ENCODE measurements at places on chromosomes 4 and X.

DNA sequence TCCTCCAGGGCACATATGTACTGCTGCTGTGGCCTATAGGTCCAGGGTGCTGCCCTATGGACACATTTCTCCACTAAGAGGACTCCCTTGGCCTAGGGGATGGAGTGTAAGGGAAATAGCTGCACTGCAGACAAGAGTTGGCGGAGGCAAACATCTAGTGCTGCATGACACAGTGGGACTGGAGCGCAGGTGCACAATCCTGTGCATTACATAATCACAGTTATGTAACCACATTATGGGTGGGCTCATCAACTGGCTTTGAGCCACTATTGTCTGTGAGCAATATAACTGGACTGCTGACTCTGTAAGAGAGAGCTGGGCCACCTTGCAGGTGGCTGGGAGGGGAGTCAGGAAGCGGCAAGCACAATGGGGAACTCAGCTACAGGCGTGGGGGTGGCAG is 3.2 kb upstream of the TIGD2 start:
- no peak for DNase-seq

- DNase-seq = no peak
Measured at GRCh38 chr4:186943411-186943810, 219.8 kb upstream of the FAT1 start.

DNA sequence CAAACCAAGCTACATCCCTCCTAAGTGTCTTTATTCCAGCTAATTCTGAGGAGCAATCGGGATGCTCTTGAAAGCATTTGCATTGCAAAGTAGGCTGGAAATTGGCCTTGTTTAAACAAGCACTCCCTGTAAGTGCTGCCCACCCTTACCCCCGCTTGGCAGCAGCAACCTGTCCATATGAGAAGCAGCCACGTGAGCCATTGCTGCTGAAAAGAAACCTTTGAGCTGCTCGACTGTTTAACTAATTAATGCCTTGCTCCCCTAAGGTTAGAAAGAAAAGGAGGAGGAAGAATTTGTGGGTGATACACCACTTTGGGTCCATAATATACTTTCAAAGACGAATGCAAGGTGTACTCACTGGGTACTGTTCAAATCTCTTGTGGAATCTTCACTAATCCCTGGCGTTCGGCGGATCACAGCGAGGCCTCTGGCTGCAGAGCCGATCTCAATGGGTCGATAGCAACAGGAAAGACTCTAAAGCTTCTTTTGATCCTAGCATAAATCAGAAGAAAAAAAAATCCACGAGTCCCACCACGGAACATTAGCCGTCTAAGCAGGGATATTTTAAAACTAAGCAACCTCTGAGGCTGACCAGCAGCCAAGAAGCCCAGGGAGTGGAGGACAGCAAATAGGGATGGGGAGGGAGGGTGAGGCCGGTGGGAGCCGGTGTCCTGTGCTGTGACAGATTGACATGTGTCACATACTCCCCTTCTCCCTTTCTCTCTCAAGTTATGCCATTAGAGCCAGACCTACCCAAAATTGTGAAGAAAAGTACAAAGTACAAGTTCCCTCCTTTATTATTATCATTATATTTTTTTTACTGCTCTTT is 37.2 kb upstream of the MGST2 start:
- DNase-seq = no peak

DNA sequence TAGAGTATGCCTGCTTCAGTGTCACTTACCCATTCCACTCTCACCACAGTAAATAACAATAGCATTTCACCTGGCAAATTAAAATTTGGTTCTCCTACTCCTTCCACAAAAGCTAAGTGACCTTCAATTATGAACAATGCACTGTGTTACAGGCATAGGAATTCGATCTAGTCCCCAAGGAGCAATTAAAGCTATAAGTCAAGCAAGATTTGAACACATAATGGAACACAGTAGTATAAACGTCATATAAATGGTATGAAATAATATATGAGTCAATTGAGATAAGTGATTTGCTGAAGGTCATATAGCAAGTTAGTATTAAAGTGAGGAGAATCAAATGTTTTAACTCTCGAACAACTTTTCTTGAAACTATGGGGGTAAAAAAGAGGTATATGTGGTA is 65.8 kb downstream of the ARAP2 start:
- no peak for DNase-seq

DNA sequence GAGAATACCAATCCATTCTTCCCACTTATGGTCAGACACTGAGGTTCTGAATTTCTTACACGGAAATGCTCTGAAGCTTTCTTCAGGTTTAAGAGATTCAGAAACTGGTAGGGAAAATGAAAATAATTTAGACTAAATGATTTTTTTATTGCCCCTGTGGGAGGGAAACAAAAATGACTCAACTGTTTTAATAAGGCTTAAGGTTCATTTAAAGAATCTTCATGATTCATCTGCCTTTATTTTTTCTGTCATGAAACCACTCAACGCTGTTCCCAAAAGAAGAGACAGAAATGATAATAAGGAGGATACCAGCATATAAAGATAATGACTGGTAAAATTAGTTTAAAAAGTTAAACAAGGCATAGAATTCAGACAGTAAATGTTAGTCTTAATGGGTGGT is 39.3 kb upstream of the FAM47B start:
- DNase-seq = no peak

DNA sequence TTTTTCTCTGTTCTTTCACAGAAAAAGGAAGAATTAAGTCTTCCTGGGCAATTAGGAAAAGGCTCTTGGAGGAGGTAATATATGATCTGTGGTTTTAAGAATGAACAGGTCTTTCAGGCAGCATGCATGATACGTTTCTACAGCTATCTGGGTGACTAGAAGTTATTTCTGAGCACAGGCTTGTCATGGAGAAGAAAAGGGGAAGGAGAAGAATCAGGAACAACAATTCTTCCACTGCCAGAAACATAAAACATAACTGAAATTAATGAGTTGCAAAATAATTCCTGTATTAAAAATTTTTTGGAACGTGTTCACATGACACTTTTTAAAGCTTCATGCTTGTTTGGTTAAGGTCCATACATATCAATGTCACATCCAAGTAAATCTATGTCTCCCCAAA is 17.7 kb upstream of the STIM2 start:
- DNase-seq = no peak

GRCh38 chr4:28093071-28093470 is 1232.4 kb downstream of the STIM2 start:
- no peak for DNase-seq

GRCh38 chrX:102976793-102977495 is 39.9 kb downstream of the RAB40AL start:
- DNase-seq = no peak

DNA sequence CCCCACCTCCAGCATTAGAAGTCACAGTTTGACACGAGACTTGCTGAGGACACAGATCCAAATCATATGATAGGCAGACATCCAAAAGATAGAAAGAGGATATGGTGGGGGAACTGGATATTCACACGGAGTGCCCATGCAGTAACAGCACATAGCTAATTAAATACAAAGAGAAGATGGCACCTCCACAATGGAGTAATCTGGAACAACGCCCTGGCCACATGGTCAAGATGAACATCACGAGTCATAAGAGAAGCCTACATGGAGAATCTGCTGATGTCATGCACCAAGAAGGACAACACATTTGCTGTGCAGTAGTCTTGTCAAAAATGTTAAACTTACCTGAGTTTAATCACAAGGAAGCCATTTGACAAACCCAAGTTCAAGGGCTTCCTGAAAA is 10.1 kb upstream of the LOC101059915 start:
- no peak for DNase-seq
